ENCODE measurements at places on chromosomes 7 and 10. TPM values are rescaled to one million over a fixed set of nuclear protein-coding genes. Genes with fewer than 3 reads are reported as not detected.

MYL10 gene
- not detected for total RNA-seq

HTR7 gene
- total RNA-seq: 0.56 TPM

PCDH15 gene
- not detected for total RNA-seq

DNA sequence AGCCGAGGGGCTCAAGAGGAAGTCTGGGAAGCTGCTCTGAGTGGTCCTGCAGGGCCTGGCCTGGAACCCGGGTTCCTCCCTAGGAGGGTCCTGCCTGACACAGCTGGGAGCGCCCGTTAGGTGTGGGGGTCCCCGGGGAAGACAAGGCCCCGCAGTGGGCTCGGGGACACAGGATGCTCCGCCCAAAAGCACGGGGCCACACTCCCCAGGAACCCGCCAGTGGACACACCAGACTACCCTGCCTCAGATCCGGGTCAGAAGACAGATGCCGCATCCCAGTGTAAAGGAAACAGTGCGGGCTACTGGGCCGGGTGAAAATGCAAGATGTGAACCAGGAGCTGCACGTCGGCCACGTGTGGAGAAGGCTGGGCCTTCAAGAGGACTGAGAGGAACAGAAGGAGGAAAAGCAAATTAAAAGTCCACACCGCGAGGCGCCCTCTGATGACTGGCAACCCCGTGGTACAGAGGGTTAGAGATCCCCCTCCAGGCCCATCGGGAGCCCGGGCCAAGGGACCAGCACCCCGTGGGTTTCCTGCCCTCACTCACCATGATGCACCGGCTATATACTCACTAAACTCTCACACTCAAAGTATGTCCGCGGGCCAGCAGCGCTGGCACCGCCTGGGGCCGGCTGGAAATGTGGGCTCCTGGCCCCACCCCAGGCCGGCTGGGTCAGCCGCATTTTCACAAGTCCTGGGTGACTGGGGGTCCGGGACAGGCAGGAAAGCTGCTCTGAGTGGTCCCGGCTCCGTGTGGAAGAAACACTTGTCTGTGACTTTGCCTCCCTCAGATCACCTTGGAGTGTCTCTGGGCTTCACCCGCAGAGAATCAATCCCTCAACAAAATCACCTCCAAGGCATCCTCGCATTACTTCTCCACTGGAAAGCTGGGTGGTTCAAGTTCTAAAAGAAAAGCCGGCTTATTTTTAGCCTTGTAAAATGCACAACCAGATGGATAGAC is 6.1 kb downstream of the STK32C start:
- no peaks in the 10 kb centered on the region for H3K4me1 ChIP-seq
- no peak overlapping the region for H3K4me3 ChIP-seq
- H3K36me3 ChIP-seq: no peaks in the 10 kb centered on the region

- no peak for DNase-seq
- no peaks in the 10 kb centered on the region for H3K4me1 ChIP-seq
- no peak overlapping the region for H3K27ac ChIP-seq
- no peaks in the 10 kb centered on the region for H3K36me3 ChIP-seq
Measured at GRCh38 chr7:112707655-112708054, 82.5 kb downstream of the TMEM168 start.

DNA sequence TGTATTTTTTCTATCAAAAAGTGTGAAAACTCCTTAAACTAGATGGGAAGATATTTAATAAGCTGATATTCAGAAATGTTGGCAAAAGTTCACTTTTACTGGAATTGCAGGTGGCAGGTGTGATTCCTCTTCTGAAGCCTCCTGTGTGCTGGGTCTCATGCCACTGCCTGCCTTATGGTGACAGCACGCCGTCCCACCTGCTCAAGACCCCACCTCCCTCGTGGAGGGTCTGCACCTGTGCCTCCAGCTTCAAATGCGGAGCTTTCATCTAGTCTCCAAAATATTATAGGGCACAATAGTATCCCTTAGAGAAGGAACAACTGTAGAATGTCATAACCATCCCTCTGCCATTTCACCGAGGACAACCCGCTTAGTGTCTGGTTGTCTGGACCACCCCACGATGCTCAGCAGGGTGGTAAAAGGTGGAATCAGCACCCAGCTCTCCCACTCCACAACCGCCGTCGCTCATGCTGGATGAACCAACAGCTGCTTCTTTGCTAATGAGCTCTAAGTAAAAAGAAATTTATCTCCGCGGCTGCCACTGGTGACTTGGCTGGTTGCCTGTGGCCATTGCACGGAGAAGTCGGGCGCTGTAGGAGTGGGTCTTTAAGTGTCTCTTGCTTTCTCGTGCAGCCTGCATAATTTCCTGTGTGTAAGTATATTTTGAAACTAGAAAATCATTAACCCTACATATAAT is 119.3 kb upstream of the TCERG1L start:
- H3K27ac ChIP-seq: no peak overlapping the region
- H3K4me1 ChIP-seq: no peaks in the 10 kb centered on the region
- H3K4me3 ChIP-seq: no peak overlapping the region
- no peaks in the 10 kb centered on the region for H3K36me3 ChIP-seq
- H3K27me3 ChIP-seq: no peaks in the 10 kb centered on the region

GRCh38 chr7:8133188-8133848 is 128.6 kb downstream of the ICA1 start:
- H3K27me3 ChIP-seq: no peaks in the 10 kb centered on the region
- no peak overlapping the region for H3K4me3 ChIP-seq
- no peak for DNase-seq

GRCh38 chr7:93530701-93531100 is 43.8 kb downstream of the CALCR start:
- H3K4me3 ChIP-seq: no peak overlapping the region
- H3K36me3 ChIP-seq: no peaks in the 10 kb centered on the region
- no peaks in the 10 kb centered on the region for H3K27me3 ChIP-seq
- no peak overlapping the region for H3K27ac ChIP-seq

GRCh38 chr7:129781928-129782817 is 170.6 kb downstream of the UBE2H start:
- DNase-seq: no peak
- peaks cover 96% of the 10 kb centered on the region for H3K27me3 ChIP-seq
- H3K4me1 ChIP-seq: peaks cover 2% of the 10 kb centered on the region
- H3K4me3 ChIP-seq: no peak overlapping the region
